ENCODE measurements at places on chromosomes 3 and 15.

DNA sequence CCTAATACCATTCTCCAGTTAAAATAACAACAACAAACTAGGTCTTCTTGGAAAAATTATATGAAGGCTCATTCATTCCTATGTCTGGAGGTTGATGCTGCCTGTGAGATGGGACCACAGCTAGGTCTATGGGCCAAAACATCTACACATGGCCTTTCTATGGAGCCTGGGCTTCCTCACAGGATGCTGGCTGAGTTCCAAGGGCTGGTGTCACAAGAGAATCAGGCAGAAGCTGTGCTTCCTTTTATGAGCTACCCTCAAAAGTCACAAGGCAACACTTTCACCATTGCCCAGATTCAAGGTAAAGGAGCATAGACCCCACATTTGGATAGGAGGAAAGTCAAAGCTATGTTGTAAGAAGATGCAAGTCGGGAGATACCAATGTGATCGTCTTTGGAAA, 4.6 kb upstream of the RTP2 start:
- no peak for DNase-seq

- DNase-seq = no peak
Measured at GRCh38 chr15:70880781-70881180, 11.5 kb downstream of the THAP10 start.

DNA sequence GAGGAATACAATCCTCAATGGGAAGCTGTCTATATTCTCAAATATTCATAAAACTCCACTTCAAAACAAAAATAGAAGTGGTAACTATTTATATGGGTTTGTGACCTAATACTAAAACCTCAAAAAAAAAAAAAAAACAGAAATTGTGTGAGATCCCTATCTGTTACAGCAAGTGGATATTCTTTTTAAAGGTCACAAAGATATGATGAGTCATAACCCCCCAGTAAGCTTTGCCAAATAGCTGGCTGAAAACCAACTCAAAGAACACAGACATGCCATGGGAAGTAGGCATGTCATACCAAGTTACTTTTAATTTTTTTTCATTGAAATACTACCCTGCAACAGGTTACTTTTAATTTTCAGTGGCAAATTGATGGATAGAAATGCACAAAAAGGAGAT, 62.5 kb downstream of the CBLB start:
- DNase-seq = no peak

GRCh38 chr3:66350601-66351000, 129.8 kb downstream of the SLC25A26 start:
- DNase-seq = no peak

DNA sequence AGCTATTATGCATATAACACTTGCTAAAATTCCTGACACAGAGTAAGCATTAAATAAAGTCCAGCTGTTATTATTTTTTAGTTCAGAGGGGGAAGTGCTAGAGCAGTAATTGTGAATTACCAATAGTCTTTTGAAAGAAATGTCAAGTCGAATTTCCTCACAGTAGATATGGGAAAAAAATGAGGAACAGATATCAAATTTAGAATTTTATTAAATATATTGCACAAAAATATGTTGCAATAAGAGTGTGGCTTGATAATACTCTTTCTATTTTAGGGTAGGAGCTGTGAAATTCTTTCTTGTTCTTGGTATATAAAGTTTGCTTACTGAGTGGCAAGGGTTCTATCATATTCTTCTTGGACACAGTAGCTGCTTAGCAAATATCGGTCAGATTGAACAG, 181.3 kb downstream of the NFKBIZ start:
- no peak for DNase-seq

- peak; percentile 64 for DNase-seq
Measured at GRCh38 chr3:127820826-127821313, 1.4 kb downstream of the MGLL start.

DNA sequence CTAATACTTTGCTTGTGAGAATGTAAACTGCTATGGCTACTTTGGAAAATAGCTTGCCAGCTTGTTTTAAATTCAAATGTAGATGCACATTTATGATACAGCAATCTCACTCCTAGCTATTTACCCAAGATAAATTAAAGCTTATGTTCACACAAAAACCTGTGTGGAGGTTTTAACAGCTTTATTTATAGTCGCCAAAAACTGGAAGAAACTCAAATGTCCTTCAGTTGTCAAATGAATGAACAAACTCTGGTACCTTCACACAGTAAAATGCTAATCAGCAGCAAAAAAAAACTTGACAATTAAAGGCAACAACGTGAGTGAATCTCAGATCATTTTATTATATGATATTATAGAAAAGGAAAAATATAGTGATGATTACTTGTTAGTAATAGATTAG, 248.6 kb upstream of the NECTIN3 start:
- no peak for DNase-seq

DNA sequence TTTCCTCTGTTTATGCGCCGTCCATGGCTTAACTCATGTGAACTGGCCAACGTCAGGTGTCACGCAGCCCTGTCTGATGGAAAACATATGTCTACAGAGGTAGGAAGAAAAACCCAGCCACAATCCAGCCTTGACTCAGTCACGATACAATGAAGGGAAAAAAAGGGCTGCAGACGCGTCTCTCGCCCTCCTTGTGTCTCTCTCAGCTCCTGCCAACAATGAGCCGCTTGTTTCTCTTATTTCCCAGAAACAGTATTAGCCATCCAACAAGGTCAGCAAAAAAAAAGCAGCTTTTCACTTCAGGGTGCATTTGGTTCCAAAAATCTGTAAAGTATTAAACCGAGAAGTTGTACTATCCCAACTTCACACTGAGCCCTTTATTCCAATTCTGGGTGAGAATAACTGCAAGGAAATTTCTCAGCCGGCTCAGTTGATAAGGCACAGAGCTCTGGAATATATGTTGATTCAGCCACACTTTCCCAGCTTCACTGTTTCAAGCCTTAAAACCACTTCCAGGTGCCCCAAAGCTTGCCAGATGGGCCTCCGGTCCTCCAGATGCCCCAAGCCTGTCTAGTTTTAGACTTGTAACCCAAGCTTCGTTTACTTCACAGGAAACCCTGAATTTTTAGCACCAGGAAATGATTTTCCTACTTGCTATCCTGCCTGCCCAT, 79.4 kb downstream of the TM4SF4 start:
- DNase-seq = peak; percentile 90

DNA sequence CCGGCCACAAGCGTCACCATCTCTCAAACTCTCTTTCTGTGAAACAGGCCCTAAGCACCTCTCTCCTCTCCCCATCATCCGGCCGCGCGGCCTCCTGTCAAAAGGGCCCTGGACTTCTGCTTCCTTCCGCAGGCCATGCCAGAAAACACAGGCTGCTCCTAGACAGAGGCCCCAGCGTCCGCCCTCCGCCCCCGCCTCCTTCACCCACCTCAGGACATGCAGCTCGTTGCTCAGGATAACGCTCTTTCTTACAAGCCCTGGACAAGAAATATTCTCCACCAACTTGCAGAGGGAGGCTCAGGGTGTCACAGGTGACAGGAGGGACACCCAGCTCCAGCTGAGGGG, 212.0 kb downstream of the XXYLT1 start:
- no peak for DNase-seq

- DNase-seq = no peak
Measured at GRCh38 chr3:150059729-150060128, 89.0 kb upstream of the PFN2 start.

GRCh38 chr3:197749315-197749600, 425 bp upstream of the FYTTD1 start:
- DNase-seq = peak; percentile 70

GRCh38 chr15:45331972-45332371, 46.4 kb downstream of the GATM start:
- no peak for DNase-seq

DNA sequence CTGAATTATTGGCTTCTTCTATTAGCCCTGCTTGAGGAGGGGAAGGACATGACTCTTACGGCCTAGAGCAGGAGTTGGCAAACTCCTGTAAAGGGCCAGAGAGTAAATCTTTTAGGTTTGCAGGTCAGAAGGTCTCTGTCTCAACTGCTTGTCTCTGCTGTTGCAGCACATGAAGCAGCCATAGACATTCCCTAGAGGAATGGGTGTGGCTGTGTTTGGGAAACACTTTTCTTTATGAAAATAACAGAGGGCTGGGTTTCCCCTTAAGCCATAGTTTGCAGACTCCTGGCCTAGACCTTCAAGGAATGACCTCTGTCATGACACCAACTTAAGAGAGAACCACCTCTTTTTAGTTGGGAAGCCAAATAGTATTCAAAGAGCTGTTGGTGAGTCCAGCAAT, 10.3 kb downstream of the TRAK1 start:
- no peak for DNase-seq

DNA sequence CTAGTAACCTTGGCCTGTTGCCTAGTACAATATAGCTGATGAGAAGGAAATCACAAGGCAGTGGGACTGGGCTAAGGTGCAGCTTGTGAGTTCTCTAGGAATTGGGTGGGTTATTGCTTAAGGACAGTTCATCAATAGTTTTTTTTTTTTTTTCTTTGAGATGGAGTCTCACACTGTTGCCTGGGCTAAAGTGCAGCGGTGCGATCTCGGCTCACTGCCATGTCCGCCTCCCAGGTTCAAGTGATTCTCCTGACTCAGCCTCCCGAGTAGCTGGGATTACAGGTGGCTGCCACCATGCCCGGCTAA, 11.5 kb downstream of the ACKR2 start:
- no peak for DNase-seq

DNA sequence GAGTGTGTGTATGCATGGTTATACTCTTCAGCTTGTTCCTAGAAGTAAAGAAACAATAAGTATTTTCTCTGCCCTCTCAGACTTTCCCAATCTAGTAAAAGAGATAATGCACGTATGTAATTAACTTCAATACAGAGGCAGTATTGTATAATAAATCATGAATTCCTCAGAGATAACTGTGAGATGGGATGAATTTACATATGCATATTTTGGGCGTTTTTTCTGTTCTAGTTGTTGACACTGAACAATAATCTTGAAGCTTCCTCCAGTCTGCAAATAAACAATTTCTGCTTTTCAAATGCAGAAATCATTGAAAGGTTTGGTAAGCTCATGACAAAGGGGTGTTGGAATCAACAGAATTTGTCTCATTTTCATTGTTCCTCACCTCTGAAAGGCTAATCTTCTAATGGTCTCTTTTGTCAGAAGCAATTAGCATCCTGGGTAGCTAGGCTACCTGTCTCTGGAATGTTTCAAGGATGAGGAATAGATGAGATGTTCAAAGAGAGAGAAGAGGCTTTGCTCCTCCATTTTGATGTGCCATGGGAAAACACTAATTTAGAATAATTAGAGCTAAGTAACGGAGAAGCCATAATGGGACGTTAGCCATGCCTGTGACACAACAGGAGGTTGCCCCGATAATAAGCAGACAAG, 43.3 kb upstream of the SIAH2 start:
- DNase-seq = no peak

GRCh38 chr3:53250881-53251605, 4.8 kb downstream of the TKT start:
- DNase-seq = no peak

- DNase-seq = peak; percentile 46
Measured at GRCh38 chr3:31895471-31895870, 85.6 kb downstream of the OSBPL10 start.

- peak; percentile 1 for DNase-seq
Measured at GRCh38 chr15:23467110-23467600, 20.1 kb upstream of the GOLGA6L2 start.

DNA sequence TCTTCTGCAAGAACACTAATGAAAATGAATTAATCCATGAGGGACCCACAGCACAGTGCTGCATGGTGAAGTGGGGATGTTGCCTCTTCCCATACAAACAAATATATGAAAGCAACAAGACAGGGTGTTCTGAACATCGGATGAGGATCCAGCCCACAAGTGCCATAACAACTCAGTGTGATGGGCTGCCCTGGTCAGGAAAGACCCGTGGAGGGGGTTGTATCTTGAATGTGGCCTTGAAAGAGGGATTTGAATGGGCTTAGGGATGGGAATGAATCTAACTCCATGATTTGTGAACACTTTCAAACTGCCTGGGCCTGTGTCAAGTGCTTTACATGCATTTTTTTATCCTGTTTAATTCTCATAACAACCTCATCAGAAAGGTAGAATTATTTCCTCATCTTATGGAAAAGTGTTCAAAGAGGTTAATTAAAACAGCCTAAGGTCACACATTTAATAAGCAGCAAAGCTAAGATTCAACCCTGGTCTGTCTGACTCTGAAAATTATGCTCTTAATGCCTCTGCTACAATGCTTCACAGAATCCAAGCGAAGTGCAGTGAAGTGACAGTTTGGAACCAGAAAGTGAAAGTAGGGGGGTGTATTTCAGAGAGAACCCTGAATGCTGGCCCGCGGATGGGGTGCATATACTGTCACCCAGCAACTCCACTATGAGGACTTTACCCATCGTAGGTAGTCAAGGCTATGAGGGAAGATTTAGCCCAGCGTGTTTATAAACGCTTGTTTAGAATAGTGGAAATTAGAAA, 65.6 kb upstream of the HEG1 start:
- no peak for DNase-seq

- DNase-seq = no peak
Measured at GRCh38 chr3:136387031-136387430, 136.9 kb downstream of the PCCB start.

- no peak for DNase-seq
Measured at GRCh38 chr3:66302288-66302687, 81.5 kb downstream of the SLC25A26 start.

DNA sequence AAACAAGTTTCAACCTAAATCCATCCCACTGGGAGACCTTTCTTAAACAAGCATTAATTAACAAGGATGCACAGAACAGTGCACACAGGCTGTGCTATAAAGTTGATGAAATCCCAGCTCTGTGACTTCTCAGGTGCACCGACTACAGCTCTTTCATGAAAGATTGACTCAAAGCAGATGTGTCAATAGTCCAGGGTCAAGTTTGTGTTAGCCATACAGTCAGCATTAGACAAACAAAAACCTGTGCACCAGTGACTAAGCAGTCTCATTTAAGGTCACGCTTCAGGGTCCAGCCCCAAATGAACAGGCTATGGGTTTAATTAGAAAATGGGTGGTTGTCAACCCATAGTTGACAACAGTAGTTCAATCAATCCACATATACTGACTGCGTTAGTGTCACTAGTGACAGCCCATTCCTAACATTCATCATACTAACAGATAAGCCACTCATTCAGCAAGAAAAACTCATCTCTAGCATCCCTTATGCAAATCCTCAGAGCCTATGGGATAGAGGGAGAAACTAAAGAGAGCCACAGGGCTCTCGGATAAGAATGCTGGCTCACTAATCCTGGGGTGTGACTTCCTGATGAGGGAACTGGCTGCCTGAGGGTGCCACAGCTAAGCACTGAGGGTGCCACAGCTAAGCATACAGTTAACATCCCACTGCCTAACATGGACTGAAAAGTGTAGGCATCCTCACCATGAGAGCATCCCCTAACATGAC, 84.1 kb downstream of the WNT5A start:
- peak; percentile 27 for DNase-seq
